ENCODE measurements at places on chromosomes 3 and 15.

DNA sequence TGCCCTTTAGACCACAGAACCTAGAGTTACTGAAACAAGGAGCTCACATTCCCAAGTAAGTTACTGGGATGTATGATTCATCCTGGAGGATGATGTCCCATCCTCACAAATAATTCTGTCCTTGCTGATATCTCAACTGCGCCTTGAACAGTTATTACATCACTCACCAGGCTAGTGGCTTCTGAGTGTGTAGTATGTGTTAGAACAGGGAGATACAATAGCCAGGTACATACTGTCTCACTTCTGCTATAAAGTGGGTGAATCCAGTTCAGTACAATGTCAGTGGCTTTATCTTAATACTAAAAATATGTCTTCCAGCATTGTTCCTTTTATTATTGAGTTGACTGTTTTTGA lies 483.2 kb upstream of the FRG2C start:
- no peak for DNase-seq

- DNase-seq = no peak
Measured at GRCh38 chr3:47515864-47516319, 2.4 kb upstream of the ELP6 start.

DNA sequence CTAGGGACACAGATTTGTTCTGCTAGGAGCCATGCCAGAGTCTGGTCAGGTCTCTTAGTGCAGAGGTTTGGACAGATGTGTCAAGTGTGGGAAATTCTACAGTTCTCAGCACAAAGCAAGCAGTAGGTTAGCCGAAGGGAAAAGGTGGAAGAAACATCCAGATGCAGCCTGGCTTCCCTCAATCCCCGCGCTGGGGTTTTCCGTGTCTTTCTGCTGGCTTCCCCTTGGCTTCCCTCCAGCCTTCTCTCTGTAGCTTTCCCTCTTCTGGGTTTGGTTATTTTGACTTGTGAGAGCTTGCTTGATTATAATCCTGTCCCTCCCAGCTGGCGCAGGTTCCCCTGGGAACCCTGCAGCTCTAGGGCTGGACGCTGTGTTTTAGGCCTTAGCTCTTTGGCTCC lies 4.1 kb downstream of the TF start:
- no peak for DNase-seq

DNA sequence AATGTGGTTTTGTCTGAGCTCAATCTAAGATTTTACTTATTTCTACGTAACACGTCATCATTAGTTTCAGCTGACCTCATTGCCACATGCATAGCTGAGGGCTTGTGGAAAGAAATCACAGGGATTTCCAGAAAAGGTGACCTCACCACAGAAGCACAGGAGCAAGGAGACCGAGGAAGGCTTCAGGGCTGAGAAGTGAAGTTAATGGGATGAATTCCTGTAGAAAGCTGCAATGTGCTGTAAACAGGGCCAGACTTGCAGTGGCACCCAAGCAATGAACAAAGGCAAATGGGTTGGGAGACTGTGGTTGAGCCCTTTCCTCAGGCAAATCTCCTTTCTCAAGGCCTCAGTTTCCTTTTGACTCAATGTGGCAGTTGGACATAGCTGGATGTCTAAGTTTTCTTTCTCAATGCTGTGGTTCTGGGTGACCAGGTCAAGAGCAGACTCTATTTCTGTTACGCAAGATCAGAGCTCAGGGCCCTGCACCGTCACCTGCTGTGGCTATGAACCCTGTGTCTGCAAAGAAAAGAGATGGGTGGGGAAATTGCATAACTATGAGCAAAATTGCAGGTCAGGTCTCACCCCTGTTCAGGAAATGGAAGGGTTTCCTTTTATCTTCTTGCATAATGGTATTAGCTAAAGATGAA lies 252.2 kb upstream of the TBL1XR1 start:
- no peak for DNase-seq

DNA sequence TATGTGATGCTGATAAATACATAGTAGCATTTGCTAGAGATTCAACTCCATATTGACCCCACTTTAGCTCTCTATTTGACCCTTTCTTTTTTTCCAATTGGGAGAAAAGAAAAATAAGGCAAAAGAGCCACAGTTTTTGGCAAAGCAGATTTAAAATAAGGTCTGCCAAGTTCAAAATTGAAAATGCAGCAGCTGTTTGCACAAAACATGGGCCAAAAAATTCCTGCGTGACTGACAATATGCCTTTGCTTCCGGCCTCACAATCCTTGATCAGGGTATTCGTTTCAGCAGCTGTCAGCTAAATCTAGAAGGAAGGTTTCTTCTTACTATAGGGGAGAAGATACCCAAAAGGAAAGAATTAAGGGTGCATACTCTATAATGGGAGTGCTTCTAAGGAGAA lies 563.5 kb upstream of the CCDC54 start:
- DNase-seq = no peak

- DNase-seq = no peak
Measured at GRCh38 chr15:57921371-57921770, 144.1 kb downstream of the ALDH1A2 start.

GRCh38 chr15:88401251-88401995 lies 65.8 kb downstream of the MRPL46 start:
- no peak for DNase-seq

- DNase-seq = peak; percentile 6
Measured at GRCh38 chr3:122458992-122459391, 43.1 kb upstream of the WDR5B start.

GRCh38 chr3:156511987-156512677 lies 42.8 kb downstream of the SSR3 start:
- DNase-seq = no peak

GRCh38 chr3:66898155-66898554 lies 100.0 kb upstream of the KBTBD8 start:
- DNase-seq = no peak

DNA sequence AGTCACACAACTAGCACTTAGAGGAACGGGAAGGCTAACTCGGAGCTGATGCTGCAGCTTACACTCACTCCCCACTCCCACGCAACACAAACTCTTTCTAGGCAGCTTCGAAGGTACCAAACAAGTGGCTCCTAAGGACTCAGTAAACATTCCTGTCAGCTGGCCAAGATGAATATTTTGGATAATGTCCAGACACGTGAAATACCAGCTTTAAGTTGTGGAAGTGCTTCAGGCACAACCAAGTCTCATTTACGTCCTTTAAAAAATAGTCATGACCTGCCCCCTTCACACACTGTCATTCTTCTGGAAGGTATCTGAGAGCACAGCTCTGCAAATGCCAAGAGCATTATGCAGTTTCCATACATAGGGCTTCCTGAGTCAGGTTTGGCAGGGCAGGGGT lies 1005.9 kb upstream of the CFAP20DC start:
- no peak for DNase-seq

- no peak for DNase-seq
Measured at GRCh38 chr3:74000725-74001124, 376.0 kb upstream of the PDZRN3 start.

DNA sequence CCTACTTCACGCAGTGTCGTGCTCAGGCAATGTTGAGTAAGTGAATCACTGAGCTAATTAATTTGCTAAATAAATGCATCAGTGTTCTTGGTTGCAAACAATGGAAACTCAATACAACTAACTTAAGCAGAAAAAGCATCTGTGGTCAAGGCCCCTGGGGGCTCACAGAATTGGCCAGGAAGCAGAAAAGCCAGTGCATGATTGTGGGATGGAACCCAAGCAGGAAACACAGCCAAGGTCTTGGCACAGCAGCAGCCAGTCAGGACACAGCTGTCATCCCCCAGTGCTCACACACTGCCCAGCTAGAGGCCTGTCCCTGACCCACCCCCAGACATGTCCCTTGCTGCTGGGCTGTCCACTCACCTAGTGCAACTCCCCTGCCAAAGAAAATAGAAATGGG lies 85.9 kb downstream of the AQP9 start:
- DNase-seq = no peak

DNA sequence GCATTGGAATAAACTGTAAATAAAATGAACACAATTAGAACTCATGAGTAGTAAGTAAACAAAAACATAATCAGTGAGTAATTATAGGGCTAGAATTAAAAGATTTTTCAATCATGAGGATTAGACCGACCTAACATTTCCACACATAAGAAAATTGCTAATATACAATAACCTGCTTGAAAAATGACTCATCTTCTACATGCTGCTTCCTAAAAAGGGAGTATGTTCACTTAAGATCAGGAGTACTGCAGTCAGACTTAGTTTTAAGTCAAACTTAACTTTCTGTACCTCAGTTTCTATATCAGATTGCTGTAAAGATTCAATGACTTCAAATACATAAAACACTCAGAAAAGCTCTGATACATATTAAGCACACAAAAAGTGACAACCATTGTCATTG lies 22.6 kb upstream of the NEK10 start:
- no peak for DNase-seq

DNA sequence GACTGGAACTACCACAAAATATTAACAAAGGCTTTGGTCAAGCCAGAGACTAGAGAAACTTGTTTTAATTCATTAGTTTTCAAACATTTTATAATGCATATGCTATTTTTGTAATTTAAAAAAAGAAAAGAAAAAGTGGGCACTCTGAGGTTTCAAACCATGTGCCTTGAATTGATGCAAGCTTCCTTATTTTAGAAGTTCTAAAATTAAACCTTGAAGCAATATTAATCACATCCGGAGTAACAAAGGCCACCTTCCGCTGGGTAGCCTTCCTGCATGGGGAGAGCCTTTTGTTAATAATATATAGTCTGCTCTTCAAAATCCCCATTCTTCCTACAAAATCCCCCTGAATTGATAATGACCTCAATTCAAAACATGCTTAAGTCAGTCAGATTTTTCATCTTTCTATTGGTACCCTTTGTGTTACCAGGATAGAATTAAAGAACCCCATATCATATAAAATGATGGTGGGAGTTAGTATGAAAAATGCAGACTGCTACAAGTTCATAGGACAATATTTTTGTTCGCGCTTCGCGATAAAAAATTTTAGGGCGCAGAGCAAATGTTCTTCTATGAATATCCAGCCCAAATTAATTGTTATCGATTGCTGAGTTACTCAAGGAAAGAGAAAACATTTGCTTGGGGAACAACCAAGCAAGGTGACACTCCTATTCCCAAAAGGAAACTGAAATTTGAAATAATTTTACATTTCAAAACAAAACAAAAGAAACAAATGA lies 30.6 kb downstream of the LDHAL6B start:
- no peak for DNase-seq

DNA sequence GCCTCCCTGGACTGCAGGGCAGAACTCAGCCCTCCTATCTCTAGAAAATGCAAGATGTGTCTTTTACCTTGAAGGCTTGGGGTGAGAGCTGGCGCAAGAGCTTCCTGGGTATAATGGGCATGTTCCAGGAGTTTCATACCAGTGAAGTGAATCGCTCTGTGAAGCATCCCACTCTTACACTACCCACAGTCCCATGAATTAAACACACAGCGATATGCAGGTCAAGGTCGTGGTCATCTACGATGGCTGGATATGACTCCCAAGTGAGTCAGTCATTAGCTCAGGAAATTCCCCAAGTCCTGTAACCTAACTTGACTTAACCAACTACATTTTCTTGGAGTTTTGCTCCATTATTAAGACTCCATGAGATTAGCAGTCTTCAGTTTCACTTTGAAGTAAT lies 439.7 kb downstream of the NTRK3 start:
- DNase-seq = no peak
